ENCODE measurements at places on chromosomes 16 and 17. TPM values are rescaled to one million over a fixed set of nuclear protein-coding genes. Genes with fewer than 3 reads are reported as not detected.

SLC47A1 gene
- 3.2 TPM for polyA plus RNA-seq

RAB11FIP3 gene
- polyA plus RNA-seq, result 89.3 TPM

C17orf50 gene
- polyA plus RNA-seq, result 0.68 TPM

IL17C gene
- not detected for polyA plus RNA-seq

WRAP53 gene
- polyA plus RNA-seq, result 17.7 TPM

IL34 gene
- polyA plus RNA-seq, result 4.0 TPM

KRT14 gene
- polyA plus RNA-seq, result 0.62 TPM

GALR2 gene
- 0.47 TPM for polyA plus RNA-seq

SPG7 gene
- 92.0 TPM for polyA plus RNA-seq

PSMD3 gene
- polyA plus RNA-seq, result 136 TPM

GRCh38 chr17:10879190-10879836 lies 41.4 kb upstream of the PIRT start:
- peak; percentile 77 for DNase-seq

DNA sequence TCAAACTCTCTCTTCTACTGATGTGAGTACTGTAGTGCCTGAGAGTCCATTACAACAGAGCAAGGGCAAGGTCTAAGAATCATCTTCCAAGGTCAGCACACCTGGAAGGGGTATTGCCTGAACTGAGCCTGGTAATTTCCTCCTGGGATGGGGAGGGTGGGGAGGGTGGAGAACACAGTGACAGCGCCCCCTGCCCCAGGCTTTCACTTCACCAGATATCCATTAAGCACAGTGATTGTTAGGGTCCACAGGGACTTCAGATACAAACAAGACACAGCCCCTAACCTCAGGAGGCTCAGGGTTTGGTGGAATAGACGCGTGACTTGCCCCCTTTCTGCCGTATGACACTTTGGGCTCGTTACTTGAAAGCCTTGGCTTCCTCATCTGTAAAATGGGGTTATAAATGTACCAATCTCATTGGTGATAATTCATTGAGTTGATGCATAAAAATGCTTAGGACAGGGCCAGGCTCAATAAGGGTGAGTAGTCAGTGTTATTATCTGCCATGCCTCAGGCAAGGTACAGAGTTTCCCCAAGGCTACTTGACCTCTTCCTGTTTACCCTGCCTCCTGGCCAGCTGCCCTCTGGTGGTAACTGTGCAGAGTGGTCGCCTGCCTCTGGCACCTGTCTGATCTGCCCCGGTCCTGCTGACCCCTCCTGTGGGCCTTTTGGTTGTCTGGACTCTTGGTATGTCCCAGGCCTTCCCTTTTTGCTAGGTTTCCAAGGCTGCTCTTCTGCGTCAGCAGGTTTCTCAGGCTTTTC lies 13.1 kb upstream of the BRD7 start:
- no peak for DNase-seq

GRCh38 chr17:30534298-30534697 lies 57.1 kb downstream of the GOSR1 start:
- DNase-seq, result no peak

- no peak for DNase-seq
Measured at GRCh38 chr16:85955566-85955965, 56.6 kb downstream of the IRF8 start.

- DNase-seq, result no peak
Measured at GRCh38 chr16:9148374-9149015, 57.1 kb downstream of the HAPSTR1 start.

DNA sequence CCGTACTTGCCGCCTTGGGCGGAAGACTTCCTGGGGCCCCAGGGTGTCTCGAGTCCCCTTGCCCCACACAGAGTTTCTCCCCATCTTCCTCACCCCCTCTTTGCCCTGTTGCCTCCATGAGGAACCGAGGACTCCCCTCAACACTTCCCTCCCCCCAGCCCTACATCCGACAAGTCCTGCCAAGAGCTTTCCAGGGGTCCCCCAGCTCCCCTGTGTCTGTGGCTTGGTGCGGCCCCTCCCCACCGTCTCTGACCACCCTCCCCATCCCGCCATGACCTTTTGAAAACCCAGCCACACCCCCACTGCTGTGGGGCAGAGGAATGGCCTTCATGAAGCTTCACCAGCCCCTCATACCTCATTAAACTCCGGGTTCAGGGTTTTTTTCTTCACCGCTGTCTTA lies 11.4 kb downstream of the SCGB1C2 start:
- no peak for DNase-seq

GRCh38 chr16:23571895-23572294 lies 14.4 kb downstream of the UBFD1 start:
- no peak for DNase-seq

GRCh38 chr16:57741660-57742191 lies 6.2 kb downstream of the KATNB1 start:
- no peak for DNase-seq

DNA sequence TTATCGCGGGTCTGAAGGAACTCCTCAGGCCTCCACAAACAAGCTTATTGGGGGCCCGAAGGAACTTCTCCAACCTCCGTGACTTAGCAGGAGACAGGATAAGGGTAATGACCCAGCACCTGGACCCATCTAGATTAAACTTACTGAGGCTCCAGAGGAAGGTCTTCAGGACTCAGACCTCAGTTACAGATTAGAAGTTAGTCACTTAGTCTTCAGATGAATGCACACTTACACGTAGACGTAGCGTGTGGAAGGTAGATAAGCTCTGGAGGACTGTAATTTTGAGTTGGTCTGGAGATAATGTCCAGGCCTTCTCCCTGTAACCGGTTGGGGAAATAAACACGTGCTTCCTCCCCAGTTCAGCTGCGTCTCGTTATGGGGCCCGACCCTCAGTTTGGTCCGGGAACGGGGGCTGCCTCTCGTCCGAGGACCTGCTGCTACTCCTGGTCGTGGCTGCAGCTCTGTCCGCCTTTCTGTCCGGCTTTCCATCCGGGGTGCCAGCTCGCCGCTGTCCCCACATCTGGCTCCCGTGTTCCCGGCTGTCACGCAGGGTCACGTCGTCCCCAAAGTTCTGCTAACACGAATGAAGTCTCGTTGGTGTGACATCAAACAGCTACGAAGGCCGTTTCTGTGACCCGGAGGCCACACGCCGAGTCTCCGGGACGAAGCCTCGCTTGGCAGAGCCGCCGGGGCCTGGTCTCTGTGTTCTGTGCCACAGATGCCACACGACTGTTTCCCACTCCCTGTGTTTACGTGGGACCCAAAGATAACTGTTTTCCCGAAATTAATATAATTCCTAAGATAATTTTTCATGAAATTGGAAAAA lies 11.8 kb upstream of the SECTM1 start:
- DNase-seq, result no peak

DNA sequence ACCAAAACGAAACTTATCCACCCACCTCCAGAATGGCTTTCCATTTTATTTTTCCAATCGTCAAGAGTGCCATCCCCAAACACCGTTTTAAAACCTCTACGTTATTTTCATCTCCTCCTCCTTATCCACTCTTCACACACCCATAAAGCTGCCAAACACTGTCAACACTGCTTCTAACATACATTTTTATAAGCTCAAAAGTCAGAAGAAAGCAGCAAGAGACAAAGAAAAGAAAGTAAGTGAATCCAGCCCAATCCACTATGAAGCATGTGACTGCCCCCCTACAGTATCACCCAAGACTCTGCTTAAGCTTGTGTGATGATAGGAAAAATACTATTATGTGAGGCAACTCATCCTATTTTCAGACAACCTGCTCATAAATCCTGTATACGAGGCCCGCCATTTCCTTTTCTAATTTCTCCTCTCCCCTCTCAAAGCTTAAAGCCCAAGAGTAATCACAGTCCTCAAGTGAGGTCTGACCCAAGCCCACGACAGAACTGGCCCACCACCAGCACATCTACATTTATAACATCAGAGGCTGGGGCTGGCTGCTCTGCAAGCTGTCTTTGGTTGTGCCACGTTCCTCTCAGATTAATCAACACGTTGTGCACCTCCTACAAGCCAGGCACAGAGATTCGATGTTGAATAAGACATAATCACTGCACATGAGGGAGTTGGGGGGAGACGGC lies 16.3 kb downstream of the USP31 start:
- no peak for DNase-seq

GRCh38 chr16:4487955-4488498 lies 11.8 kb downstream of the HMOX2 start:
- no peak for DNase-seq

DNA sequence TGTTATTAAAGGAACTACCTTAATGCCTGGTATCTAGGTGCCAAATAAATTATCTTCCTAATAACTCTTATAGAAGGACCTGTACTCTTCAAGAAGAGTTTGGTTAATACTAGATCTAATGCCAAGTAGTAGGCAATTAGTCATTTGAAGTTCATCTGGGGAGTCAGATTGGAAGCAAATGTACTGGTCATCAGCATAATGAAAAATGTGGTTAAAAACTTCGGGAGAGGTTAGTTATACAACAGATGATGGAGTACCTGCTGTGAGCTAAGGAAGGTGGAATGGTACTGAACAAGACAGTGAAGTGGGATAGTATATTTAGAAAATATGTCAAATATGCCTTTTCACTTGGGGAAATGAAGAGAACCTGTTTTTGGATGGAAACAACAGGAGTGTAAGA lies 49.2 kb downstream of the TNRC6A start:
- DNase-seq, result no peak

DNA sequence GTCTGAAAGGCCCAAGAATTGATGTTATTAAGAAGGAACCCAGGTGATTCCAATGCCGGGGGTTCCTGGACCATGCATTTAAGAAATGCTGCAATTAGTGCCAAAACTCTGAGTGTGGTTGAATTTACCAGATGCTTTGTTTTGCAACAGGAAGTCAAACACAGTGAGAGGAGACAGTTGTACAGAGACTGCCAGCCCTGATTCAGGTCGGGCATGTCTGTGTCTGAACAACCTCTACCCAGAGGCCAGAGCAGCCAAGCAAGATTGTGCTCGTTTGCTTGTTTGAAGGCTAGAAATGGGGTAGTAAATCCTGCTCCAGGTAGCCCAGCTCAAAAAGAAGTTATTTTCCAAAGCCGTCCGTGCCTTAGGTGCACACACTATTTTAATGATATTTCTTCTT lies 412.4 kb upstream of the ERCC4 start:
- no peak for DNase-seq

- DNase-seq, result no peak
Measured at GRCh38 chr16:23771642-23772041, 16.8 kb downstream of the CHP2 start.

- no peak for DNase-seq
Measured at GRCh38 chr17:79988185-79988971, 47.3 kb downstream of the TBC1D16 start.

- DNase-seq, result peak; percentile 40
Measured at GRCh38 chr17:41413353-41413957, 10.9 kb downstream of the KRT37 start.

DNA sequence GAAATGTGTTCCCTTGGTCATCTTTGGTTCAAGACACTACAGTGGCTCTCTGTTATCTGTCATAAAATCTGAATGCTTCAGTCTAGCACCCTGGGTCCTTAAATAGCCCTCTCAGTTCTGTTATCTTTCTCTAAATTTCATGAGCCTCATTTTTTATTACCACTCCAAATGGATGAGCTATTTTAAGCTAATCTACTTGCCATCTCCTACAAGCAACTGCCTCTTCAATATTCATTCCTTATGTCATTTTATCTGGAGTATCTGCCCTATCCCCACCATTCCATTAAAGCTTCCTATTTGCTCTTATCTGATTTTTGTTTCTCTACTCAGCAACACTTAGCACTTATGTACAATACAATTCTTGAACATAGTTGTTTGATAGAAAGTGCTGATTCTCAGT lies 28.0 kb upstream of the EVI2A start:
- DNase-seq, result no peak

- DNase-seq, result peak; percentile 65
Measured at GRCh38 chr17:1779571-1780131, 17.8 kb downstream of the SERPINF1 start.

DNA sequence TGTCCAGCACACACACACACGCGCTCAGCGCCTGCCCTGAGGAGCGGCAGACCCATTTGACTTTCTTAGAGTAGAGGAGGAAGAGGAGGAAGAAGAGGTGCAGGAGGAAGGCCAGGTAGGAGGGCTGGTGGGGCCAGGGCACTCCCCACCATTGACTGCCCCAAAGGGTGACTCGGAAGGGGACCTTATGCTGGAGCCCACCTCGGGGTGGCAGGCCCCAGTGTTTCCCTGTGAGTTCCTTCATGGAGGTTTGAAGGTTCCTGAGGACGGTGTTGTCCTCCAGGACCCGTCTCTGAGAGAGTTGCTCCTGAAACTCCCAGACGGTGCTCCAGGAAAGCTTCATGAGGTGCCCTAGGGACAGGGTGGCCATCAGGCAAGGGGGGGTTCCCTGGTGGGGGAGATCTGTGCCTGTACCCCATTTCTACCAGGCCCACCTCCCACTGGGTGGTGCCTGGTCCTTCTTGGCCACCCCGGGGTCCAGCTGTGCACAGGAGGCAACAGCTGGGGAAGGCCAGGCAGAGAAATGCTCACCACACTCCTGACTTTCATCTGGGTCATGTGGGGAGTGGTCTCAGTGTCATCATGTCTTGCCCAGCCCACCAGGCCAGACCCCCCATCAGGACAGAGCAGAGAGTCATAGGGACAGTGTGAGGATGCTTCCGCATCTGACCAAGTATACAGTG lies 89.5 kb downstream of the TNFRSF13B start:
- no peak for DNase-seq

GRCh38 chr16:2482708-2483534 lies 8.0 kb downstream of the TBC1D24 start:
- peak; percentile 28 for DNase-seq

DNA sequence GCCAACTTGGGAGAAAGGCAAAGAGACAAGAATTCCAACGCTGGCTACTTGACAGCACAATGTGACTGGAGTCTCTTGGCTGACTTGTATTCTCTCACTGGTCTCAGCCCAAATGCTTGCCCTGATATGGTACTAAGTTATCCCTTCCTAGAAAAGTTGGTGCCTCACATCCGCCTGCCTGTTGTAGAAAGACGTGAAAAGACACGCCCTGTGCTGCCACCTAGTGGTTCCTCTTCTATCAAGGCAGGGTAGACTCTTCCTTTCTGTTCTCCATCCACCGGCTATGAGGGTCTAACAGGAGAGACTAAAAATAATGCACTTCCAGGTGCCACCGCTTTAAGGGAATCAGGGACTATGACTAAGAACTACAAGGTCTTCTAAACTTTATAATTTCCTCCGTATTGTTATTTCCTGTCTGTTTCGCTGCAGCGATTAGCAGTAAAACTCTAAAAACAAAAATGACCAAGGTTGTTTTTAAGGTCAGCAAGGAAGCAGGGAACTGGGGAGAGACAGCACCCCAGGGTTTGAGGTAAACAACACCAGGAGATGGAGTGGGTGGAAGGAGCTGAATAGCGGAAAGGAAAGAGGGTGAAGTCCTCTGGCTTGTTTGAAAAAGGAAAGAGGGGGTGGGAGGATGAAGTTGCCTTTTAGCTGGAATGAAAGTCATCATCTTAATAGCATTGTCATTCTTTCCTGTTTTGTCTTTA lies 109.5 kb downstream of the YPEL2 start:
- peak; percentile 77 for DNase-seq

DNA sequence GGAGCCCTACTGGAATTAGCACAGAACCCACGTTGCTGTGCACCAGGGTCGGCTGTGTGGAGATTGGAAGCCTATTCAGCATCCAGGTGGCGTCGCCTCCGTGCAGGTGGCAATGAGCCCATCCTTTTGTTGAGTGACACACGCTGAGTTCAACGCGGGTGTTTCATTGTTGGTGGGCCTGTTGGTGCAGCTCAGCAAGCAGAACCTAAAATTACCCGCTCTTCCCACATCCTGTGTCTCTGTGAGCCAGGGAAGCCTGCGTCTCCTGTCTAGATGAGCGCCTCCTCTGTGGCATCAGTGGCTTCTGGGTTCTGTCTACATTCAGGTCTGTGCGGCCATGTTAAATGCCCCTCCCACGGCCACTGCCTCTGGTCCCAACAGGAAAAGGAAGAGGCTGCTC lies 14.5 kb downstream of the CD2BP2 start:
- no peak for DNase-seq
